D721Med (cell line): ENCODE measurements at places on chromosomes 2 and 18.

DNA sequence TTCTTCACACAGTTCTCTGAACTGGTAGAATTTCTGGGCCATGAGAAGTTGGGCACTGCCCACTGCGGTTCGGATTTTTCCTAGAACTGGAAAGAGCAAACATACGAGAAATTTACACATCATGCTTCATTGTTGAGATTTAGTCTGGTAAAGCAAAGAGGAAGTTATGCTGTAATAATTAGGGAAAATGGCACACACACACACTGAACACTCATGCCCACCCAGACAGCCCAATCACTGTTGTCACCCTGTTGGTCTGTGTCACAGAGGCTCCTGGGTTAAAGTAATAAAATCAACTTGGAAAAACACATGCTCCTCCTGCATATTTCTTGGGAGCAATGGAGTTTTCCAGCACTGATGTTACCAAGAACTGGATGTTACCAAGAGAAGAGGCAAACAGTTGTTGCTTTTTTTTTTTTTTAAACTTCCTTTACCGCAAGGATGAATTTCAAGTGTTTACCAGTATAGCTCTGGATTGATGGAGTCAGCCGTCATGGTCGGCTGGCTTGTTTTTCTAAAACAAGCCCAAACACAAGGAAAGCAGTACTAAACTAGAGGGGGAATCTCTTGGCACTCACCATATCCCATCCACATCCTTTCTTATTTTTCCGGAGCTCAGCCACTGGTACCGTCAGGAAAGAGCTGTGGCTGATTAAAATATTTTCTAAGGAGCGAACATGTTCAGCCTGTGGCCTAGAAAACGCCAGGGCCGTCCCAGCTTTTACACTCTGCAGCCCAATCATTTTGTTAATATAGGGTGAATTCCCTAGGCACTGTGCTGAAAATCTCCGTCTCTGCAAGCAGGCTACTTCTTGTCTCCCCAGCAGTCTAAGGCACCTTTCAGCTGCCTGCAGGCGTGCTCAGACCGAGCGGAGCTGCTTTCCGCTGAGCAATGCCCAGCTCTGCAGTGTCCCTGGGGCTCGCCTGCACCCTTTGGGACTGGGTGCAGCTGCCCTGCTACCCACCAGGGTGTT lies 58.9 kb downstream of the TGIF1 start:
- no peak for DNase-seq

DNA sequence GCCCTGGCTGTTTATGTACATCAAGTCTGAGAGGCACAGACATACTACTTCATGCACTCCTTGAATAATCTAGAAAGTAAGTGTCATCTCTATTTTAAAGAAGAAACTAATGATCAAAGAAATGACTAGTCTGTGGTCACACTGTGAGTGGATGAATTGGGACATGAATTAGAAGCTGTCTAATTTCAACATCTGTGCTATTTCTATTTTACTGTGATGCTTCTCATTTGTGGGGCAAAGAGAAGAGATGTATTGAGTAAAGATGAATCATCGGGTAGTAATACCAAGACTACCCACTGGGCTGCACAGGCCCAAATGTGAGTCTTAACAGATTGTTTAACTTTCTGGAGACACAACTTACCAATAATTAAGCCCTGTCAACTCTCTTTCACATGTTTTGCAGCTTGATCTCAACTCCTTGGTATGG lies 42.4 kb upstream of the MTIF2 start:
- no peak for DNase-seq

- DNase-seq, result peak; percentile 34
Observed at GRCh38 chr2:190180313-190181122, 118.0 kb upstream of the MSTN start.

- no peak for DNase-seq
Observed at GRCh38 chr18:58522132-58522531, 106.8 kb downstream of the ALPK2 start.

DNA sequence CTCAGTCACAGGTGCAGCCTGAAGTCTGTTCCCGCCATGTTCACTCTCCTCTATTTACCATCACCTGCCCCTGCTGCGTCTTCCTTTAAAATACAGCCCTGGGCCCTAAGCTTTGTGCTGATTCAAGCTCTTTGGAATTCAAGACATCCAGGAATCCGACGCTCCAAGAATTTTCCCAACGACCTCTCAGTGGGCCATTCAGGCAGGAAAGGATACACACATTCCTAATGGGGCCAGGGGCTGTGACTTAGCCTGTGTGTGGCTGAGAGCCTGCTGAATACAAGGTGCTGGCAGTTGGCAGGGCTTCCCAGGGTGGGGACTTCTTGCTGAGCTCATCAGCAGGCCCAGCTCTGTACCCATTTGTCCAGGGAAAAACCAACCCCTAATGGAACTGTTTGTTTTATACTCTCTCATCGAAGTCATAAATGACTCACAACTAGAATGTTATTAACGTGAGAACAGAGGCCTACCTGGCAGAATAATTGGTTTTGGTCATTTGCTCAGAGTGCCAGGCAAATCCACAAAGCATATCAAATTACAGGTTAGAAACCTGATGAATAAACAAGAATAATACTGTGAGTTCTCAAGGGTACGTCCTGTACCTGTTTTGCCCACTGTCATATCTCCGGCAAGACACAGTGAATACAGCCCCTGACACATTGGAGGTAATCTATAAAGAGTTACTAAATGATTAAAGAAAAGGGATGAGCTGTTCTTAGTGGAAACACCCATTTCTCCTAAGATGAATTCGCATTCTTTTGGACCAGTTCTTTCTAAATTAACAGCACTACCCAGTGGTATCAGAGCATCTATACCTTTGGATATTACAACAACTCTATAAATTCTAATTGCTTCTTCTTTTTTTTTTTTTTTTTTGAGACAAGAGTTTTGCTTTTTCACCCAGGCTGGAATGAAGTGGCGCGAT lies 12.6 kb upstream of the KCMF1 start:
- no peak for DNase-seq

- DNase-seq, result no peak
Observed at GRCh38 chr2:195092341-195092740, 564.7 kb upstream of the SLC39A10 start.

GRCh38 chr2:144249035-144249637 lies 270.8 kb downstream of the ZEB2 start:
- no peak for DNase-seq

- DNase-seq, result no peak
Observed at GRCh38 chr18:28792404-28793086, 615.6 kb upstream of the CDH2 start.
